Kidney glomerular epithelial cell (primary cell): ENCODE measurements at places on chromosomes 13 and 19.

DNA sequence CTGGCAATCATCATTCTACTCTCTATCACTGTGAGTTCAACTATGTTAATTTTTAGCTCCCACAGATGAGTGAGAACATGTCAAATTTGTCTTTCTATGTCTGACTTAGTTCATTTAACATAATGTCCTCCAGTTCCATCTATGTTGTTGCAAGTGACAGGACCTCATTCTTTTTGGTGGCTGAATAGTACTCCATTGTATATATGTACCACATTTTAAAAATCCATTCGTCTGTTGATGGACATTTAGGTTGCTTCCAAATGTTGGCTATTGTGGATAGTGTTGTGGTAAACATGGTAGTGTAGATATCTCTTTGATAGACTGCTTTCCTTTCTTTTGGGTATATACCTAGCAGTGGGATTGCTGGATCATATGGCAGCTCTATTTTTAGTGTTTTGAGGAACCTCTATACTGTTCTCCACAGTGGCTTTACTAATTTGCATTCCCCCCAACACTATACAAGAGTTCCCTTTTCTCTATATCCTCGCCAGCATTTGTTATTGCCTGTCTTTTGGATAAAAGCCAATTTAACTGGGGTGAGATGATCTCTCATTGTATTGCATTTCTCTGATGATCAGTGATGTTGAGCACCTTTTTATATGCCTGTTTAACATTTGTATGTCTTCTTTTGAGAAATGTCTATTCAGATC, 124.1 kb downstream of the PCCA start:
- DNase-seq, result no peak

DNA sequence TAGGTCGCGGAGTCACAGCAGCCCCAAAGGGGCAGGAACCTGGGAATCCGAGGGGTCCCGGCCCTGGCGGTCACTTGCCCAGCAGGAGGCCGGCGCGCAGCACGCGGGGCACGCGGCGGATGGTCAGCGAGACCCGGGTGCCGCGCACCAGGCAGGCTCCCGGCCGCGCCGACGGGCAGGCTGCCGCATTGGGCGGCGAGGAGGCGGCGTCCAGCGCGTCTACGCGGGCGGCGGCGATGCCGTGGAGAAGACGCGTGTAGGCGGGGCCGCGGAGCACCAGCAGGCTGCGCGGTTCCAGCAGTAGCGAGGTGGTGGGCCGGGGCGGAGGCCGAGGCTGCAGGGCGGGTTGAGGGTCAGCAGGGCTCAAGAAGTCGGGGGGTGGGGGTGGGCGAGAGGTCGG, 607 bp upstream of the SYNE4 start:
- DNase-seq, result no peak

- no peak for DNase-seq
Measured at GRCh38 chr13:74093691-74094090, 40.5 kb downstream of the KLF12 start.

GRCh38 chr13:28476919-28477708, 17.8 kb downstream of the FLT1 start:
- DNase-seq, result no peak

GRCh38 chr13:31848621-31849020, 109.3 kb downstream of the RXFP2 start:
- no peak for DNase-seq

DNA sequence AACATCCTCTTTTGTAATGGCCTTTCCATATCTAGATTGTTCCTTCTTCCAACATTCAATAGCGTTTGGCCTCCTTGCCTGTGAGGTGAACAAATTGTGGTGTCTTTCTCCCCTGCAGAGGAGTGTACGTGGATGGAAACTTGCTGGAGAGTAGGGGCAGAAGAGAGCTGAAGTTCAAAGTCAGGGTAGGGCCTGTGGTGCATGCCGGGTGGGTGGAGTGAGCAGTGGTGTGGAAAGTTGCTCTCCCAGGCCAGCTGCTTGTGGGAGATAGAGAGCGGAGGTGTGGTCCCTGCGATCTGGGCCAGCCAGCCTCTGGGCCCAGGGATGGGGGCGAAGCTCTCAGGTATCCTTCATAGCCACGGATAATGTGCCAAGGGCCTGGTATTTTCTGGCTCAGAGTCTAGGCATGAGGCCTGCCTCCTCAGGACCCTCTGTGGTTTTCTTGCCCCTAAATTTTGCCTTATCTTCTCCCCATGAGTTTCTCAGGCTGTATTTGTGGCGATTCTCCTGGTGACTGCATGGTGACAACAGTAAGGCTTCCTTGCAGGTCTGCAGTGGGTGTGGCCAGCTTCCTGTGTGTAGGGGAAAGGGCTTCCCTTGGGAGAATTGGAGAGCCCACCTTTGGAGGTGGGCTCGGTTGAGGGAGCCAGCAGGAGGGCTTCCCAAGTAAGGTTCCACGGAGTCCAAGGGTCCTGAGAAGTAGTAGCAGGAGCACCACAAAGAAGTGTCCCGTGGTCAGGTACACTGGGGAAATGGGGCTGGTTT, 6.7 kb downstream of the RGCC start:
- DNase-seq, result peak; percentile 16
